ENCODE measurements at places on chromosomes 4 and X.
A peak's percentile ranks its signal among the peaks of the same experiment; 100 is the strongest.

GRCh38 chr4:67897686-67898085, 13.9 kb upstream of the TMPRSS11D start:
- no peak for DNase-seq

DNA sequence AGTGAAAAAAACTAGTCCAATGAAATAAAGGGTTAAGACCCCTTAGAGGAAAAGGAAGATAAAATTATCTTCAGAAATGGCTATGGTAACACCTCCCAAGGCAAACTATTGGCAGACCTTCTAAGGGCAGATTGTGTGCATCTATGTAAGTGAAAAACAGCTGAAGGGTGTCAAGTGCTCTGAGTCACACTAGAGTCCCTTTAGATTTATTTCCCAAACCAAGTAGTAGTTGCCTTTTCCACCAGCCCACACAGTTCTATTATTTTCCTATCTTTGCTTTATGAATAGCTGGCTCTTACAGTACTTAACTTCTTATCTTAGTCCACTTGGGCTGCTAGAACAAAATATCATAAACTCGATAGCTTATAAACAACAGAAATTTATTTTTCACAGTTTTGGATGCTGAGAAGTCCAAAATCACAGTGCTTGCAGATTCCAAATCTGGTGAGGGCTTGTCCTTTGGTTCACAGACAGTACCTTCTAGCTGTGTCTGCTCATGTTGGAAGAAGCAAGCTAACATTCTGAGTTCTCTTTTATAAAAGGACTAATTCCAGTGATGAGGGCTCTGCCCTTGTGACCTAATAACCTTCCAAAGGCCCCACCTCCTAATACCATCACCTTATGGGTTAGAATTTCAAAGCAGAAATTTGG, 143.6 kb downstream of the GRID2 start:
- DNase-seq = no peak

DNA sequence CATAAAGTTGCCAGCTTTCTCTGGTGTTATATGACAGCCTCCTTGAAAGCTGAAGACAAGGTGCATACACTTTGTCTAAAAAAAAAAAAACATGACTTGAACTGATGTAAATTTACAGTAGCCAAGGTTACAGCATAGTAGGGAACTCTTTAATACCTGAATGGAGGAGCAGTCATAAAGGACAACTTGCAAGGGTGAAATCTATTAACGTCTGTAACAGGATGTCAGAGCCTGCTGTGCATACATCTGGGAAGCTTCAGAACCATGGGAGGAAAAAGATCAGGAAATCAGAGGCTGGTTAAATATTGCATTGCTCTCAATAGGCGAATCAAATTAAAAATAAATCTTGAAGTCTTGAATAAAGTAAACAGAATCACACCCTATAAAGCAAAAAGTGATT, 484.0 kb upstream of the CTSO start:
- DNase-seq = no peak

- DNase-seq = no peak
Observed at GRCh38 chr4:42397635-42398170, 415 bp downstream of the SHISA3 start.

GRCh38 chrX:15244421-15244820, 25.5 kb downstream of the ASB9 start:
- DNase-seq = no peak

DNA sequence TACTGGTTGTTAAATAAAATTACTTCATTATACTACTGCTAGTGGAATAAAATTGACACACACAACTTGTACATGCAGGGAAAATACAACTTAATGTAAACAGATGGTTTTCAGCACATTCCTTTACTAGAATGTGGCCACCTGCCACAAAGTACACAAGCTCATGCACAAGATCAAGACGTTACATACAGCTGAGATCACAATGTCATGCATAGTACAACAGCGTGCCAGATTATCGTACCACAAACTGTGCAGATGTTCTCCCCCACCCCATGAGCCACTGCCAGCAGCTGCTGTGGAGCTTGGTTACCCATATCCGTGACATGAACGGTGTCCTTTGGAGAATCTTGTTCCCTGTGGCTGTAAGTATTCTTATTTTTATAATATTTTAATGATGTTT, 27.7 kb downstream of the FBXO8 start:
- peak; percentile 27 for DNase-seq

DNA sequence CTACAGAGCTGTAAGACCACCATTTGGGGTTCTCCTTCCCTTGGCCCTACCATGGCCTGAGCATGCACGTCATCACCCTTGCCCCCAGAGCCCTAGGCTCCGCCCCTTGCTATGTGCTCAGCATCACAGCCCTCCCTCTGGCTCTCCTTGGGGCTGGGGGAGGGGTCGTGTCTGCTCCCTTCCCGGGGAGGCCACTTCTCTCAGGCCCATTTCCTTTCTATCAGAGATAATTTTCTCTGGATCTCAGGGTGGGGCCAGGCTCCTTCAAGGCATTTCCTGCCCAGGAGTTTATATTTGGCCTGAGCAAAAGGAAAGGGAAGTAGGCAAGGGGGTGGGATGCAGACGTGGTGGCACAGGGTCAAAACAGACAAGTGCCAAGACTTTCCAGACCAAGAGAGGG, 55.9 kb downstream of the STARD8 start:
- DNase-seq = no peak

Data from fibroblast of the conjunctiva (primary cell).